Mucosa of gallbladder (tissue), 1 donor: ENCODE measurements at places on chromosomes 11 and 22.

DNA sequence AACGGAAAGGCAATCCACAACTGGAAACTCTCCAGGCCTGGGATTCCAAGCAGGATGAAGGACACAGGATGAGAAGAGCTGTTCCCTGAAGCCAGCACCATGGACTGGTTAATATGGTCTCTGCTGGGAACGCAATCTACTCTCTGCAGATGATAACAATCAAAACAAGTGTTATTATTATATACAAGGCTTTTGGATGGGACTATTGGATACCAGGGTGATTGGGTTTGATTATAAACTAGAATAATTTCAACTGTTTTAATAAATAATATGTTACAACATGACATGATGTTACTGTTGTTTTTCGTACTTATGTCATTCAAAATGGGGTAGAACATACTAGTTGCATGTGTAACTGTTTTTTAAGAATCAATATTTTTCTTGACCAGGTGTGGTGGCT lies at the start of gene OR52R1:
Gene OR52R1, minus strand, starts transcription at position 101 of the 400 bp plus-strand sequence. Its CDS starts 0 bp downstream, at position 101.
- DNase-seq = no peak

DNA sequence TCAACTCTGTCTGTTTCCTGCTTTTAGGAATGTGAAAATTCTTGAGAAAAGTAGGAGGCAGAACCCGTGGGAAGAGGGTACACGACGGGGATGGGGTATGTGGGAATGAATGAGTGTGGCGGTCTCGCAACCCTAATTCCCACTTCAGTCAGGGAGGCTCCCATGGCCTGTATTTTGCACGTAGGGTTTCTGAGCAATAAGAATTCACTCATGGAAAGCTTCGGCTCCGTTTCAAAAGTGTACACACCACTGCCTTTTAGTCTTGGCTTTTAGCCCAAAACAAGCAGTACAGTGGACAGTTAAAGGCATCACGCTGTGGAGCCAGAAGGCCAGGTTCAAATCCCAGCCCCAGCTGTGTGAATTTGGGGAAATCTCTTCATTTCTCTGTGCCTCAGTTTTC lies 116.7 kb downstream of the MN1 start:
- no peak for DNase-seq

DNA sequence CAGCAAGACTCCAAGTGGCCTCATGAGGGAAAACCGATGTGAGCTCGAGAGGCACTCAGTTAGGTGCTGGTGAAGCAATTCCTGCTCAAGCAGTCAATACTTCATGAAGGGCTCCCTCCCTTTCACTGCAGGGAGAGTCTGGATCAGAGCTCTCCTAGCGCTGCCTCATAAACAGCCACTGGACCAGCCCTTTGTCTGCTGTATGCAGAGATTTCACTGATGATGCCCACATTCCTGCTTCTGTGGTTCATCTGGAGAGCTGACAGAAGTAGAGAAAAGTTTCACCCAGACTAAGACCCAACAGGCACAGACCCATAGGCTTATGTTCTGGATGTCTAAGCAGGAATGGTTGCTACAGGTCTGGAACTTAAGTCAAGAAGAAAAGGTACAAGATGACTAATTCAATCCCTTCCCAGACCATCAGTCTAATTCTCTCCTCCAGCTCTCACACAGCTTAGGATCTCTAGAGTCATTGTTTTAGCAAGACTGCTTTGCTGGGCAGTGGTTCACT lies 4.0 kb downstream of the UCP2 start:
- no peak for DNase-seq

DNA sequence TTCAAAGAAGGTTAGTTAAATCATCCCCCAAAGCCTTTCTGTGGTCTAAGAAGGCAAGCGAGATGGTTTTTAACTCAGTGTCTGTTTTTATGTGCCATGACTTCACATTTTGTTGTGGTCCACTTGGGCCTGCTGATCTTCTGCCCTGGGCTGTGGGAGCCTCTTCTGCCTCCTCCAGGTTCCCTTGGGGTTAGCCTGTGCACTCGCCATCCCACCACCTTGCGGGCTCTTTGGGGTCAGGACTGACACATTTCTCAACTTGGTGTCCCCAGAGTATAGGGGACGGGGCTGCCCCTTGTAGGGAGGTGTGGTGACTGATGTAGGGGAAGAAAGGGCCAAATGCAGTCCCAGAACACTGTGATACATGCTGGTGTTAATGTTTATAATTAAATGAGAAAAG lies 207.0 kb downstream of the TBC1D22A start:
- DNase-seq = no peak

DNA sequence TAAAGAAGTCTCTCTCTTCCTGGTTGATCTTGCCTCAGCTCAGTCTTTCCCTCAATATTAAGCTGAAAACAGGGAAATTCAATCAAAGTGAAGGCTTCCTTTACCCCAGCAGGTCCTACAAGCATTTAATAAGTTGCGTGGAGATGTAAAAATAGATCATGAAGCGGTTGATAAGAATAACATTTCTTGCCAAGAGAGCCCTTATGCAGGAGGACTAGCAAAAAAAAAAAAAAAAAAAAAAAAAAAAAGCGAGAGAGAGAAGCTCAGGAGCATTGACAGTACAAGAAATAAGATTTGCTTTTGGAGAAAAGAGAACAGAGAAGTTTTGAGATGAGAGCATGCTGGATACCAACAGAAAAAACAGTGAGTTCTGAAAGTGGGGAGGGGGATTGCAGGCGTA lies 112.2 kb upstream of the CLMP start:
- no peak for DNase-seq

DNA sequence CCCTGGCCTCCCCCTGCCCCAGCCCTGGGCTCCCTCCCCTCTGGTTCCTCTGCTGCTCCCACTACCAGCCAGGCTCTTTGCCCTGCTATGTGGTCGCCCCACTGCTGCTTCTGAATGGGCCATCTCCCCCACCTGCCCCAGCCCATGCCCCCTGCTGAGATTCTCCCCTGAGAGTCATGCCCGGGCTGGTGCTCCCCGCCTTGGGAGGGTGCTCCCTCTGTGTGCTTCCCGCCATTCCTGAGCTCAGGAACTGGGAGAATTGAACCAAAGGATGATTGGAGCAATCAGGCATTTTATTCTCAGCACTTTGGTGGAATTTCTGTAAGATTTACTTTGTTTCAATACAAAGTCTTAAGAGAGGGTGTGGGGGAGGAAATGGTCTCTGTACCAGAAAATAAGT lies 6.8 kb downstream of the APOBEC3D start:
- DNase-seq = no peak
